ENCODE measurements at places on chromosomes 7 and 10. TPM values are rescaled to one million over a fixed set of nuclear protein-coding genes. Genes with fewer than 3 reads are reported as not detected.

GRCh38 chr10:48608279-48608681 lies 3.4 kb upstream of the ARHGAP22 start:
- DNase-seq, result no peak

DNA sequence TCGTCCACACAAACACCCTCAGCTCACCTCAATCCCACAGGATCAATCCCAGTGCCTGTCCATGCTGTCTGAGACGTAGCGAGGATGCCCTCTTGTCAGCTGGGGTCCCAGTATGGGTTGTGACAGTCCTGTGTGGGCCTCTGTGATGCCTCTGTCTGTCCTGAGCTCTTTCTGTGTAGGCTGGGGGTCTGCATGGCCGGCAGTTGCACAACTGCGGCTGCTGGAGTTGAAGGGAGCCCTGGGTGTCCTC lies 12.4 kb downstream of the ANTXRL start:
- DNase-seq, result no peak

DNA sequence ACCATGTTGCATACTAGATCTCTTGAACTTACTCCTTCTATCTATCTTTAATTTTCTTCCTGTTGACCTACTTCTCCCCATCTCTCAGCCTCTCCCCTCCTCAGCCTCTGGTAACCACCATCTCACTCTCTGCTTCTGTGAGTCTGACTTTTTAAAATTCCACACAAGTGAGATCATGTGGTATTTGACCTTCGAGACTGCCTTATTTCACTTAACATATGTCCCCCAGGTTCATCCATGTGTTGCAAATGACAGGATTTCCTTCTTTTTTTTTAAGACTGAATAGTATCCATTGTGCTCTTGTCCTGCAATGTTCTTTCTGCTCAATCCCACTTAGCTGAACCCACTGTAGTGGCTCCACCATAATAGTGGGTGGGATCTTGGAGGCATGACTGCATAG lies 51.4 kb upstream of the DNAJC1 start:
- no peak for DNase-seq

DNA sequence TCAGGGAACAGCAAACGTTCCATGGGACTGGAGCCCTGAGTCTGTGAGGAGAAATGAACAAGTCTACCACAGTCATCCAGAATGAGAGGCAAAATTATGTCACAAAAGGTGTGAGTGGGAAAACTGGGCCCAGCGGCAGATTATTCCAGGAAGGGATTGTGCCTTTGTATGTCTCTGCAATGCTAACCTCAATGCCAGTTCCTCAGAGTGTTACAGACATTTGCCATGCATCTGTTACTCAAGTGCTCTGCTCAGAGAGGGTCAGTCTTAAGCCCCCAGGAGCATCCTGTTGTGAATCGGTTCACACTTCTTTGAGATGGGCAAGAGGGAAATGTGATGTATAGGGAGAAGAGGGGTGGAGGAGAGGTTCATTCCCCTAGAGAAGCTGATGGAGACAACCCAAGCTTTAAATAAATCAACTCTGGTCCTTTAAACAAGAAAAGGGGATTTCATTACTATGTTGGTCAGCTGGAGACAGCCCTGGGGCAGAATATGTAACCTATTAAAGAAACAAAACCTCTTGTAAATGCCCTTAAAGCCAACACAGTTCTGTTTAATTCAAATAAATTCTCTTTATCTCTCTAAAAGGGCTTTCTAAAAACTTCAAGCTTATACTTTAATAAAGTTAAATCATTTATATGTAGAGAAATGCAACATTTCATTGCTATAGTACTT lies 85.9 kb upstream of the GRB10 start:
- no peak for DNase-seq

Gene COMMD3
- total RNA-seq, result 83.5 TPM
